Stimulated activated CD4-positive, alpha-beta T cell treated with anti-CD3 and anti-CD28 coated beads, Interleukin-12 subunit alpha, Interleukin-12 subunit beta, amount 100 ng/mL, for 24 hours (primary cell): ENCODE measurements at places on chromosomes 2 and 18.

DNA sequence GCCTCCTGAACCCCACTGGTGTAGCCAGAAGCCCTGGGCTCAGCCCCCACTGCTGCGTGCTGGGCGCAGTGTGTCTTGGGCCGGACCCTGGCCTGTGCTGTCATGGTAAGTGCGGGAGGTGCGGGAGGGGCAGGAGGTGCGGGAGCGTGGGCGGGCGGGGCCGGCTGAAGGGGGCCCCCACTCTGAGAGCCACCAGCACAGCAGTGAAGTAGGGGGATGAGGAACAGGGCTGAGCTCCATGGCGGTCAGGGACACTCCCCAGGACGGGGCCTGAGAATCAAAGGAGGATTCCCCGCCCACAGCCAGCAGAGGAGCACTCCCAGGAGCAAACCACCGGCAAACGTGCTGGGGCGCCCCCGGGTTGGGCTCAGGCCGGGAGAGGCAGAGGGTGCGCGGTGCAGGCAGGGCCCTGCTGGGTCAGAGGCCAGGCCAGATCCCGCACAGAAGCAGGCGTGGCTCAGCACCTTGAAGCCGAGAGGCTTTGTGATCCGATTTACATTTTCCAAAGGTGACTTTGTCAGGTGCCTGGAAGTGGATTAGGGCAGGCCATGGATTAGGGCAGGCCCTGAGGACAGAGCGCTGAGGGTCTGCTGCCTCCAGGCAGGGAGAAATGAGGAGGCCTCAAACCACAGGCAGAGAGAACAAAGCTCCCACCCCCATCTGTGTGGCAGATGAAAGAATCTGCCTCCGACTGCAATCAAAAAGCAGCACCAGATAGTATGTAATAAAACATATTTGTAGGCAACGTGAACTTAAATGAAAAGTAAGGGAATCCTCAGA, 152.0 kb upstream of the RAB6C start:
- no peak for DNase-seq

DNA sequence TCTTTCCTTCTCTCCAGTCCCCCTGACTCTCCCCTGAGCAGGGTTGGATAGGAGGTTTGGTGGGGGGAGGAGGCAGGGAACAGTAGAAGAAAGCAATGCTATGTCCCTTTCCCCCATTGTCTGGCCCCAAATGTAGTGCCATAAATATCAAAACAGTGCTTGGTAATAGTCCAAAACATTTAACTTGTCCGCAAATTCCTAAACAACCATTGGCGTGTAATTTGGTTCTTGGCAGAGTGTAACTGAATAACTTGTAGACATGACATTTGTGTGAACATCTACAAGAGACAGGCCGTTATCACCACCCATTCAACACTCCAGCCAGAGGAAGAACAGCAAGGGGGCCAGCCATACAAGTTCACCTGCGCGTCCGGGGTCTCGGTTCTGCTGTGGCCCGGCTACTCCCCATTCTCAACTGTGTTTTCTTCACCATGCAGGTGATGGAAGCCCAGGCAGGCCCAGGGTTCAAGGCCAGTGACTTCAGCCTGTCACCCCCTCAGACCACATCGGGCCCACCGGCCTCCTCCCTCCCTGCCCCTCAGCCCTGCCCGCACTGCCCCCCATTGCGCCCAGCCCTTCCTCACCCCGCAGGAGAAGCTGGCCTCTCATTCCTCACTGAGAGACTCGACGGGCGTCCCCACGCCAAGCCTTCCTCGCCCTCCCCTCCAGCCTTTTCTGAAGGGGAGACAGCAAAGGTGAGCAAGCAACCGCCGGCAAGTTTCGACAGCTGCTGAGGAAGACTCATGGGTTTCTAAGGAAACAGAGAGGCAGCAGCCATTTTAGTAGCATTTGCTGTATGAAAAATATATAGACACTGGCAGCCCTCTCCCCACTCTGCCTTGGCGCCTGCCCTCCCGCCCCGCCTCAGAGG, 699 bp upstream of the RAPGEF4 start:
- DNase-seq = no peak

- DNase-seq = no peak
Observed at GRCh38 chr2:150376553-150377335, 110.7 kb downstream of the RND3 start.

GRCh38 chr2:160491911-160492371, 1.7 kb downstream of the RBMS1 start:
- DNase-seq = no peak

DNA sequence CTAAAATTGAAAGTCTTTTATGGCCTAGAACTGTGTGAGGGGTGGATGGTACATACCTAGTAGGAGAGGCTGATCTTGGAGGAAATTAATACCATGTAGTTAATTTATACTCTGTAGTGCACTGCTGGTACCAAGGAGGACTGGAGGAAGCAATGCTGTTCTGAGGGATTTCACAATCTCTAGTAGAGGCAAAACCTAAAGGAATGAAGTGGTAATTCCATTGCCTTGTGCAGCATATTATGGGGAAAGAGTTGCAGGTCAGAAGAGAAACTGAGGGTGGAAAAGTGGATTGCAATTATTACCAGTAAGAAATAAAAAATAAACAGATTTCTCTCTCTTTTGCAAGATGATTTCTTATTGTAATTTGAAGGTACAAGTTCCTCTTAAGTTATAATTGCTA, 2.2 kb downstream of the ABI2 start:
- DNase-seq = no peak

DNA sequence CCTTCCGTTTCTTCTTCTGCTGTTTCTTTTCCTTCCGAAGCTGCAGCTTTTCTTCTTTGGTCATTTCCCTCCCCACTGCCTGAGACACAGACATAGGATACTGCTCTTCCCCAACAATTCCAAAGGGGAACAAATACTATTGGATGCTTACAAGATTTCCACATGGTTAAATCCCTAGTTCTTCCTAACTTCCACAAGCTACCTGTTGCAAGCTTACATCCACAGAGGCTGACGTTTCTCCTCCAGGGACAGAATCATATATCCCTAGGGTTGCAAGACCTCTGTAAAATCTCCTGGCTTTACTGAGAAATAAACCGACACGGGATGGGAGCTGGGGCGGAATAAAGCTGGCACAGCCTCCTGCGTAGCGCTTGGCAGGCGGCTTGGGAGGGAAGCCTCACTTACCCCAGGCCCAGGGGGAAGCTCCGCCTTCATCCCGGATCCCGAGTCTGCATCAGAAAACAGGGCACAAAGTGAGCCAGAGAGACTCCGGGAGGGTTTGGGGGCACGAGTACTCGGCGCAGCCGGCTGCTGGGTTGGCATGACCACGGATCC, 590 bp downstream of the EIF2B4 start:
- peak; percentile 40 for DNase-seq

- DNase-seq = no peak
Observed at GRCh38 chr2:19256121-19256601, 102.3 kb downstream of the OSR1 start.

DNA sequence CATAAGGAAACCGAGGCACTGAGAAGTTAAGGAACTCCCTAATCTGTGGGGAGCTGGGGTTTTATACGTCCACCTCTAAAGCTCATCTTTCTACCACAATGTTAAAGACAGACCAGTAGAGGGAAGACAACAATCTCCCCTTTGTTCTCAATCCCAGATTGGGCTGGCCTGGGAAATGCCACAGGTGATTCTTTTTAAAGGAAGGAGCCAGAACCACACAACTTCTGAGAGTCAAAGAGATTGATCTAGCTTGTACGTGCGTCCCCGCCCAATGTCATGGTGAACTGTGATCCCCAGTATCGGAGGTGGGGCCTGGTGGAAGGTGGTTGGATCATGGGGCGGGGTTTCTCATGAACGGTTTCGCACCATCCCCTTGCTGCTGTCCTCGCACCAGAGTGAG, 81.8 kb upstream of the LCLAT1 start:
- no peak for DNase-seq

GRCh38 chr18:8139127-8139527, 470.1 kb upstream of the RAB12 start:
- DNase-seq = no peak

DNA sequence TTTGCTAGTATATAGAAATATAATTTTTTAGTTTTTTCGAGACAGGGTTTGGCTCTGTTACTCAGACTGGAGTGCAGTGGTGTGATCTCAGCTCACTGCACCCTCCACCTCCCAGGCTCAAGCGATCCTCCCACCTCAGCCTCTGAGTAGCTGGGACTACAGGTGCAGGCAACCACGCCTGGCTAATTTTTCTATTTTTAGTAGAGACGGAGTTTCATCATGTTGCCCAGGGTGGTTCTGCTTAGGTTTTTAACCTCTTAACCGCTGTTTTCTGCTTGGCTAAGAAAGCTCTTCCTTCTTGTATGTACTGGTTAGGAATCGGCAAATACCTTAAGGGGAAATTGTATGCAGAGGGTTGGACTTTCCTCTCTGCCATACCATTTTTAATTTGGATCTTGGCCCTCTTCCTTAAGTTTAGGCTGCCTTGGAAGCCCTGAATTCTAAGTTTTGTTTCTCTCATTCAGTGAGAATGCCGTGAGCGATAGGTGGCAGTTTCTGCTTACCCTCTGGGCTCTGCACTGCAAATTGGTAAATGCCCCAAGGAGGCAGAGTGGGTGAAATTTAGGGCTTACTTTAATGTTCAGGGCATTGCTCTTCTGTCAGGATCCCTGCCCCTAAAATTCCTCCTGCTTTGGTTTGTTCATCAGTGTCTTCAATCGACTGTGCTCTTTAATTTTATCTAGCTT, 32.3 kb downstream of the EML6 start:
- DNase-seq = no peak

- DNase-seq = no peak
Observed at GRCh38 chr2:73451263-73451972, 65.8 kb downstream of the ALMS1 start.

DNA sequence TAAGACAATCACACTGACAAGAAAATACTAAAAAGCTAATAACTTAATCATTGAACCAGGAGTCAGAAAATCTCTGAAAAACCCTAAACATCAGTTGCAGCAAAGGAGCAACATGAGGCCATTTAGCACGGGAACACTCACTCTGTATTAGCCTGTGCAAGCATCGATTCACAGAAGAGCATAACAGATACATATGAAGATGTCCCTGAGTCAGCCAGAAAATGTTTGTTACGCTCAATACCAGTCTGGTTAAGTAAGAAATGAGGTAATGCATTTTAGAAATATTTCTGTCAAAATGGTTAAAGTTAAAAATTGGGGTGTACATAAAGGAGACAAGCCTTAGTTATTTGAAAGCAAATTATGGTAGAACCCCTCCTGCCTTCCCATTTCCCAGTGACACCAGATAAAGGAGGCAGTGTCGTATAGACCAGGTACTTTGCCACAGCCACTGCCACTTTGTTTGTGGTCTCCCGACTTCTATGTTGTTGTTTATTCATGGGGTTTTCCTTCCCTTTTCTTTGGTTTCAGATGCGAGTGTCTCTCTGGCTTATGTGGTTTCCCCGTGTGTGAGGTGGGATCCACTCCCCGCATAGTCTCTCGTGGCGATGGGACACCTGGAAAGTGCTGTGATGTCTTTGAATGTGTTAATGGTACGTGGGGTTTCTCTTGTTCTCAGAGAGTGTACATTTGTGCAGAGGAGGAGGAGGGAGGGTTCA, 108.6 kb downstream of the CRIM1 start:
- DNase-seq = no peak

GRCh38 chr2:170942615-170943014, 13.6 kb downstream of the GORASP2 start:
- no peak for DNase-seq

- DNase-seq = no peak
Observed at GRCh38 chr18:21656402-21656801, 44.3 kb downstream of the SNRPD1 start.

DNA sequence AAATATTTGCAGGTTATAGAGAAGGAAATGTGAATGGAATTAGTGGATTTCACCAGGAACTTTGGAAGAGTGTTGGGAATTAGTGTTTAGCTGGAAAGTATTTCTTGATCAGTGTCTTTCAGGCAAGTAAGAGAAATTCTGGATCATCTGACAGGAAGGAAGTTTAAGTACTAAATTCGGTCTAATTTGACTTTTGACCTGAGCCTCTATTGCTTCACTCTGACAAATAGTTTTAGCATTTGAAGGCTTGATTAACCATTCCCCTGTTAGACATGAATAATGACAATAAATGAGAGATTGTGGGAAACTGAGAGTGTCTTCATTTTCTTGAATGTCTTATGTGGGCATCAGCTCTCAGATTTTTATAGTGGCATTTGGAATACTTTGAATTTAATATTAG, 16.0 kb downstream of the CCNT2 start:
- DNase-seq = no peak

DNA sequence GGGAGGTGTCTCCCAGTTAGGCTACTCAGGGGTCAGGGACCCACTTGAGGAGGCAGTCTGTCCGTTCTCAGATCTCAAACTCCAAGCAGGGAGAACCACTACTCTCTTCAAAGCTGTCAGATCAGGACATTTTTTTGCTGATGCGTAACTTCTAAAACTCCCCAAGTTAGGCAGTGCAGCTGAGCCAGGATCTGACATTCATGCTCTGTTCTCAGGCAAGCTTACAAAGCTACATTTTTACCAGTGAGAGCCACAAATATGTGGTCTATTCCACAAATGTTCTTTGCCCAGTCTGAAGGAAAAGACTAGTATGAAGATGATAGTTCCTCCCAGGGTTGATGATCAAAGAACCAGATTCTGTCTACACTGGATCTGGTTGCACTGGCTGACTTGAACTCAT, 184.1 kb downstream of the MTCL1 start:
- DNase-seq = no peak

DNA sequence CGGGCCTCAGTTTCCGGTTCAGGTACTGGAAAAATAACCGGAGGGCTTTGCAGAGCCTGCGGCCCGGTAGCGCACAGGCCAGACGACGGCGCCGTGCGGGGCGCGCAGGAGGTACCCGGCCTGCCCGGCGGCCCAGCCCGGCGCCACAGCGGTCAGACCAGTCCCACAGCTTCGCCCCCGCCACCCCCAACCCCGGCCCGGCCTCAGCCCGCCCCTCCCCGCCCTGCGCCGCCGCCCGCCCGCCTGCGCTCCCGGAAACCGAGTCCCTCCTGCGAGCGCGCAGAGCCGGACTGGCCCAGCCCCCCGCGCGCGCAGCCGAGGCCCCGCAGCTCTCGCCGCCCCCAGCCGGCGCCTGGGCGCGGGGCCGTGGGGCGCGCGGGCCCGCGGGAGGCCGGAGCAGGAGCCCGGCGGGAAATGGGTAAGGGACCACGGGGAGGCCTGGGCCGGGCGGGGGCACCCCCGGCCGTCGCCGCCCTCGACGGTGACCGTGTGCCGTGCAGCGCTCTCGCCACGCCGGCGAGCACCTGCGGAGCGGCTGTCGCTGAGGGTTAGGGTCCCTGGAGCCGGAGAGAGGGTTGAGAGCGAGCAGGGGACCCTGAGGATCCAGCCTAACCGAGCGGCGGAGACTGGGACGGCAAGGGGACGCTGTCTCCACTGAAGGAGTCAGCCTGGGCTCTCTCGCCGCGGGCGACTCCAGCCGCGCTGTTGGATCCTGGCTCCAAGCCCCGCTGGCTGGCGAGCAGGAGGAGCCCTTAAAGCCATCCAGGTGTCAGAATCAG, 16.5 kb upstream of the PSD4 start:
- no peak for DNase-seq

DNA sequence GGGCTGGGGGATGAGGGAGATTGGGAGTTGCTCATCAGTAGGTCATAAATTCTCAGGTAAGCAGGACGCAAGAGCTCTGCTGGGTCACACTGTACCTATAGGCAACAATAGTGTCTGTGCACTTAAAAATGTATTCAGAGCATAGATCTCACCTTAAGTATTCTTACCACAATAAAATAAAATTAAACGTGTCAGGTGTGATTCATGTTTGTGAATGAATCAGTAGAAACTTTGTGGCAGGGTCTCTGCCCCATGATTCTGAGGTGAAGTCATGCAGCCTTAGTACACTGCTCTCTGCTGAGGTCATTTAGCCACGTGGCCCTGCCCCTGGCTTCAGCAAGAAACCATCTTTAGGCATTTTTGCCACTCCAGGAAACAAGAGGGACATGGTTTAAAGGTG, 253.8 kb downstream of the FBXO15 start:
- no peak for DNase-seq
